ENCODE measurements at places on chromosomes 3 and 15.

DNA sequence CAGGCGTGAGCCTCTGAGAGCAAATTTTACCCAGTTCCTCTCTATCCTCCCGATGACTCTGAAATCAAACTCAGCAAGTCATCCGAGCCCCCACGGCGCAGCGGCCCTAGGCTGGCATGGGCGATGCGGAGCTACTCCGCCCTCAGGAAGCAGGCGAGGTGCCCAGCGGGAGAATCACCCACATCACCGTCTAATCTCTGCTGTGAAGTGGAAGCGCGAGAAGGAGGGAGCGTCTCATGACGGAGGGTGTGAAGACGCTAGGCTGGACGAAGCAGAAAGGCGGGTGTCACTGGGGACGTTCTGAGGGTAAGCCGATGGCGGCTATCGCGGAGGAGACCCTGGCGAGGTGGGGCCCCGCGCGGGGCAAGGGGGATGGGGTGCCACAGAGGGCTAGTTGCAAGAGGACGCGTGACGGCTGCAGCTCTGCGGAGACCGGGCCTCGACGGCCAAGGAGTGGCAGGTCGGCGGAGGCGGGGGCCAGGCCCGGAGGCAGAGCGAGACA lies 9.1 kb upstream of the GNAI2 start:
- DNase-seq = peak; percentile 59

- DNase-seq = no peak
Observed at GRCh38 chr3:142021127-142021526, 128.2 kb downstream of the TFDP2 start.

- DNase-seq = no peak
Observed at GRCh38 chr3:161405087-161405486, 33.8 kb upstream of the SPTSSB start.

DNA sequence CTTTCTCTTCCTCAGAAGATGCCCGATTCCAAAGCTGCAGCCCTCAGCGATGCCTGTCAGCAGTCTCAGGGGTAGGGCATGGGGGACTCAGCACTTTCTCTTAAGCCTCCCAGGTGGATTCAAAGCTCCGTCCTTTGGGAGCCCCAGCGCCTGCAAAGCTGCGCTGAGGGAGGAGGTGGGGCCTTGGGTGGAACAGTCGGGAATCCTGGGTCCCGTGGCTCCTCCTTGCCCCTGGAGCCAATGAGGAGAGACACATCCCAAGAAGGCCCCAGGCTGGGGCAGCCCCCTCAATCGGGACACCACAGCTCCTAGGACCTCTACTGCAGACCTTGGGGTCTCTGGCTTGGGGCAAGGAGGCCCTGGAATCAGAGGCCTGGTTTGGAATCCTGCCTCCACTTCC lies 227.5 kb upstream of the IGF1R start:
- DNase-seq = no peak

- DNase-seq = no peak
Observed at GRCh38 chr3:184796551-184796950, 15.4 kb upstream of the VPS8 start.

GRCh38 chr15:86572368-86572841 lies 492.7 kb downstream of the AGBL1 start:
- DNase-seq = no peak
